ENCODE measurements at places on chromosomes 2 and 18. TPM values are rescaled to one million over a fixed set of nuclear protein-coding genes. Genes with fewer than 3 reads are reported as not detected.

The DYNAP gene
- not detected for total RNA-seq

The ANTXR1 gene
- 31.8 TPM for total RNA-seq

The NPC1 gene
- total RNA-seq = 23.7 TPM

The ABCA12 gene
- 0.09 TPM for total RNA-seq

The TEKT4 gene
- not detected for total RNA-seq

The ARHGAP28 gene
- total RNA-seq = 5.0 TPM

The OBSL1 gene
- 54.0 TPM for total RNA-seq

The STARD6 gene
- total RNA-seq = 0.17 TPM

The CHRNG gene
- not detected for total RNA-seq

The FAM124B gene
- total RNA-seq = under 0.01 TPM

The NT5DC4 gene
- total RNA-seq = not detected

The RNF25 gene
- total RNA-seq = 27.4 TPM

The KLHL29 gene
- 2.0 TPM for total RNA-seq

The LIMS2 gene
- 0.77 TPM for total RNA-seq

The CROCC2 gene
- 0.26 TPM for total RNA-seq

The AGXT gene
- total RNA-seq = not detected

The ALPP gene
- total RNA-seq = not detected

The TANC1 gene
- total RNA-seq = 14.7 TPM

The PNPT1 gene
- 7.6 TPM for total RNA-seq

The SPC25 gene
- 1.1 TPM for total RNA-seq

The CDH19 gene
- total RNA-seq = not detected

The ECEL1 gene
- total RNA-seq = not detected

The HAAO gene
- 12.2 TPM for total RNA-seq

The CD8A gene
- total RNA-seq = not detected
